Hindlimb muscle (tissue), 1 donor: ENCODE measurements at places on chromosomes 4 and X. TPM values are rescaled to one million over a fixed set of nuclear protein-coding genes. Genes with fewer than 3 reads are reported as not detected.

TDO2 gene
- not detected for polyA plus RNA-seq

GRCh38 chrX:53571494-53571893 lies 115.0 kb downstream of the HUWE1 start:
- DNase-seq = no peak

DNA sequence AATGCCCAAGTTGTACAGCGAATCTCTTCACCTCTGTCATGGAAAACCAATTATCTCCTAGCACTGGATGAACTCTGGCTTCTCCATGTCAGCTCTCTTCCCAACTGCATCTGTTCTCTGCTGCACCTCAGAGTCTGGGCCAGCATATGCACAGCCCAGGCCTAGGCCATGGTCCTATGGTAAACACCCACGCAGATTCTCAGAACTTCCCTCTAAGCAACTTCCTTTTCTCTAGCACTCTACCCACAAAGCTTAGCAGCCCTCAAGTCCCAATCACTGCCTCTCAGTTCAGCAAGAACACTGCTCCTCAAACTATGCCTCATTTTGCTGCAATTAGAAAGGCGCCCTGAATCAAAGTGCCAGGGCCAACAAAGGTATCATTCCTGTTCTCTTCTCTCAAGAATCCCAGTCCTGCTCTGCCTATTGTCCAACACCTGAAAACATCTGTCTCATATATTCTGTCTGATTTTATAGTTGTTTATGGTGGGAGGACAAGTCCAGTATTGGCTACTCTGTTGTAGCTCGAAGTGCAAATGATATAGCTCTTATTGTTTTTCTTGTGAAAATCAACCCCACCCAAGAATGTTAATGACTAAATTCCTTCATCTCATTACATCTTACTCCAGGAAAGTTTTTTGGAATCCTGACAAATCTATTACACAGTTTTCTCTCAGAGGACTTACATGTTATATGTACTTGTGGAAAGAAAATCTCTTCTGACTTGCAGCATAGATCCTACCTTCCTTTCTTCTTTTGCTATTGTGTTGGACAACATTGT lies 85.4 kb downstream of the DCHS2 start:
- no peak for DNase-seq

PNMA6A gene
- polyA plus RNA-seq = 2.5 TPM

DNA sequence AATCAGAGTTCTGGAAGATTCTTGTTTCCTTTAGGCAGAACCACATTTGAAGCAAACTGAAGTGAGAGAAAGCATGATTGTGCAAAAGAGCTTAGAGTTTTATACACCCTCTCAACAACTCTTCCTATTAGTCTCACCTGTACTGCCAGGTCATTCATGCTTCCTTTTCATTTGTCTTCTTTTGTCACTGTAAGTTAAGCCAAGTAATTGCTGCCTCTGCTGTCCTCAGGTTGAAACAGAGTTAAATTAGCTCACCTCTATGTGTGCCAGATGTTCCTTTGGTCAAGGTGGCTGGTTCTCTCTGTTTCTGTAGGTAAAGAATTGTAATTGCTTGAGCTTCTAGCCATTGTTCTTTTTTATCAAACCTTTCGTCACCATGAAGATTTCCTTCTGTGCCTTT lies 41.1 kb upstream of the HPGD start:
- no peak for DNase-seq

DNA sequence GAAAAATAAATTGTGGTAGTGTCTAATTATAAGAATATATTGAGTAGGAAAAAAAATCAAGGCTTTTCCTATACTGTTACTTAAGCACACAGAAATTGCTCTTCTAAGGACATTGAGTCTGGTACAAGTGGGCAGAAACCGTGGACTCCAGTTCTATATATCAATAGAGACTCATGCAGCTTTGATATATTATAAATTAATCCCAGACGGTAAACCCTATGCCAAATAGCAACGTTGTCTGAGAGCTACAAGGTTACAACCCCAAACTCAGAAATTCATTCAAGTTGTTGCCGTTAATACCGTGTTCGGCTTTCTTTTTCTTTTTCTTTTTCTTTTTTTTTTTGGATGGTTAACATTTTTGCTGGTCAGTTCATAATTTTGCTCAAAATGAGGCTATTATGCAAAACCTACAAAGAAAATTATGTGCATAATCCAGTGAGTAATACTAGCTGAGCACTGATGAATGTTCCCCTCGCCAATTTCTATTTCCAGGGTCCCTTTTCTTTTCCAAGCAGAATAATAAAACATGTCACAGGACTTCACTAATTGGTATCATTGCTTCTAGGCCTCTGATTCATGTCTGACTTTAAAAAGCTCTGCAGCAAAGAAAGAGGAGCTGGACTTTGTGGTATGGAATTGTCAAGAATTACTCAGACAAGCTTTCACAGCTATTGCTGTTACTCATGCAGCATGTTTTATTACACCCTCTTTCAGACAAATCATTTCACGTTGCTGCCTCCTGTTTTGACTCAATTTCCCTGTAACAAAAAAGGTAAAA lies 737.7 kb downstream of the NLGN4X start:
- DNase-seq = no peak

DNA sequence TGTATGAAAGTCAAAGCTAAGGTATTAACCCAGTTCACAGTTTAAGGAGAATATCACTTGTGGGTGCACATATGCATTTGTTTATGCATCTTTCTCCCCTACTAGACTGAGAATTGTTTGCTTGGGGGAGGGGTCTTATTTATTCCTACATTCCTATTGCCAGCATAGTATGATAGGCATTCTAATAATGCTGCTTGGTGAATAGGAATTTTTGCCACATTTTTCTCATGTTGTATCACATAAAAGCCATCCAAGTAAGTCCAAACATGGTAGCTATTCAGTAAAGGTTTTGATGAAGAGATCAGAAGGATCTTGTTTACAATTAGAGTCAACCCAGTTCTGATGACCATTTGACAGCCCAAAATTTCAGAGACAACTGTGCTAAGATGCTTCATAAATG lies 48.6 kb downstream of the ASB9 start:
- no peak for DNase-seq

GRCh38 chr4:56653461-56654237 lies 27.4 kb downstream of the HOPX start:
- no peak for DNase-seq

GRCh38 chr4:20528508-20528907 lies 171.8 kb upstream of the PACRGL start:
- DNase-seq = no peak

LPAR4 gene
- 39.1 TPM for polyA plus RNA-seq

DNA sequence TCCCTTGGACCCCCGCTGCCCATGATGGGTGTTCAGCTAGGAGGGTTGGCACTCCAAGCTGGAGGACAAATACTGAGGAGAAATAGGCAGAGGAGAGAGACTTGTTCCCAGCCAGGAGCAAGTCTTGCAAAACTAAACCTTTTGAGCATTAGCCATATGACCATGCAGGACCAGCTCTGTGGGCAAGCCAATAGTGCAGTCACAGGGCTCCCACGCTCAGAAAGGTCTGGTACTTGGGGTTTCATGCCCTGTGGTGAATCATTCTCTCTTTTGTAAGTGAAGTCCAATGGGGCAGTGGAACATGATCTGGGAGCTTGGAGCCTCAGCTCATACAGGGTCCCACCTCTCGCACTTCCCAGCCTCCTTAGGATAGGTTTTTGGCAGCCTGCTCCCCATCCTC lies 300.9 kb downstream of the BCOR start:
- no peak for DNase-seq

GRCh38 chrX:114267142-114267541 lies 316.7 kb upstream of the HTR2C start:
- no peak for DNase-seq

GRCh38 chr4:2817701-2818350 lies 24.9 kb downstream of the SH3BP2 start:
- DNase-seq = no peak

GRCh38 chr4:141037446-141037845 lies 95.8 kb downstream of the RNF150 start:
- no peak for DNase-seq

GRCh38 chr4:32748061-32748460 lies 2027.9 kb downstream of the PCDH7 start:
- no peak for DNase-seq

DNA sequence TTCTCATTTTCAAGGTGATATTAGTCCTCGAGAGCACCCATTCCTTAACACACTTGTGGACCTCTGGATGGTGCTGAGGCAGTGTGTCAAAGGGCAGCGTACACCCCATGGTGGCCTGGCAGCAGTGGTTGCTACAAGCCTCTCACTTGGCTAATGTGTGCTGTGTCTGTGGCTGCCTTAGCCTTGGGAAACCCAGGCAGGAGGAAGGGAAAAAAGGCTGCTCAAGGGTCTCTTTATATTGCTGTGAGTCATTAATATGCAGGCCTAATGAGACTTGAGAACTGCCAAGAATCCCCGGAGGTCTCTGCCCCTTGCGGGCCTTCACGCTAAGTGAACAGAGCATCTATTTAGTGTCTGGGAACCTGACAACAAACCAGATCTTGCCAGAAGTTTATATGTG lies 7.0 kb downstream of the PCDH10 start:
- DNase-seq = no peak

SLITRK4 gene
- polyA plus RNA-seq = 3.0 TPM

DNA sequence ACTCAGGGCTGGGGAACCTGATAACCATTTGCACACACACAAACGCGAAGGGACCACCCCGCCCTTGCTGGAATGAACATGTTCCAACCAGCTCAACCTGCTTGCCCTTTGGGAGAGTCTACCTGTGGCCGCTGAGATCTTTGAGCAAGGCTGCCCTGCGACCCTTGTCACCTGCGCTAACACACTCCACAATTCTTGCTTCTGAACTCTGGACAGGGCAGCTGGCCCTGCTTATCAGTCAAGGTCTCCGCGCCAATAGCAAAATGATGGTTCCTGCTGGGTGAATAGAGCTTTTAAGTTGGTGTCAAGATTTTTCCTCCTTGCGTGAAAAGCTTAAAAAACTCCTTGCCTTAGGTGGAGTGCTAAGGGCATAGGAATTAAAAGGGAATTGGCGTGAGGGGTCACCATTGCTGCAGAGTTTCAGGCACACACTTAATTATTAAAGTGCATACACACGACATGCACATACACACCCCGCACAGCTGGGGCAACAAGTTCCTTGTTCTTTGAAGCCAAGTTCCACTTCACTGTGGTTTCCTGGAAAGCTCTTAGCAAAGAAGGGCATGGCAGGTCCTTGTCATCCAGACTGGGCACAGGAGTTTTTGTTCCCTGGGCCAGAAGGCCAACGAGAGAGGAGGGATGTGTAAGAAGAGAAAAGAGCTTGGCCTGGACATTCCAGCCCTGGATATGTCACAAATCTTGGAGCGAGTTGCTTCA lies 207.7 kb downstream of the STIM2 start:
- DNase-seq = no peak

GRCh38 chr4:2671267-2671895 lies 84.8 kb downstream of the TNIP2 start:
- DNase-seq = no peak

DNA sequence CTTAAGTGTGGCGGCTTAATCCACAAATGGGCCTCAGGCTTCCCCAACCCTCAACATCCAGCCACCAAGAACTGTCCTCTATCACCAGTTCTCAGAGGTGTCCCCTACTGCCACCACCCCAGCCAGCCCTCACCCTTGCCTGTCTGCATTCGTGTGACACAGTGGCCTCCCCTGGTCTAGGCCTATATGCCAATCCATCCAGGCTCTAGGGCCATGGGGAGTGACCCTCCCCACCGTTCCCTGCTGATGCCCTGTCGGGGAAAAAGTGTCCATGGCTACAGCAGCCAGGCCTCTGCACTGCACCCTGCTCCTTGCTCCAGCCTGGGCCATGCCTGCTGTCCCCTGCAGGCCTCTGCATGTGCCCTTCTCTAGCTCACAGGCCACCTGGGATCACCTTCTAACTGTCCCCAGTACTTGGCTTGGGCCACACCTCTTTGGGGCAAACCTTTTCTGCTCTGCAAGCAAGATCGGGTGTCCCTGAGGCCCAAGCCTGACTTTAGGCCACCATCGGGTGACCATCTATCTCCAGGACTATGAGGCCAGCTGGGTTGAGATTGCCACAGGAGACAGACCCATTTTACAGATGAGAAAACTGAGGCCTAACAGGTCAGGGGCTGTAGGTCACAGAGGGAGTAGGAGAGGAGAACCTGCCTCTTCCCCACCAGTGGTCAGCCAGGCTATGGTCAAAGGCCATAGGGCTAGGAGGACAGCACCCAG lies 75.8 kb downstream of the JAKMIP1 start:
- DNase-seq = no peak

ADGRL3 gene
- polyA plus RNA-seq = 21.0 TPM

- DNase-seq = no peak
These were observed 60.7 kb upstream of the PGM2 start for GRCh38 chr4:37765741-37766140.

- no peak for DNase-seq
These were observed 559.3 kb upstream of the ZFP42 start for GRCh38 chr4:187436251-187436650.

GRCh38 chr4:111943796-111944203 lies 201.5 kb upstream of the FAM241A start:
- DNase-seq = peak; percentile 15

SCML2 gene
- polyA plus RNA-seq = 6.0 TPM
